ENCODE measurements at places on chromosomes 12 and 14.

DNA sequence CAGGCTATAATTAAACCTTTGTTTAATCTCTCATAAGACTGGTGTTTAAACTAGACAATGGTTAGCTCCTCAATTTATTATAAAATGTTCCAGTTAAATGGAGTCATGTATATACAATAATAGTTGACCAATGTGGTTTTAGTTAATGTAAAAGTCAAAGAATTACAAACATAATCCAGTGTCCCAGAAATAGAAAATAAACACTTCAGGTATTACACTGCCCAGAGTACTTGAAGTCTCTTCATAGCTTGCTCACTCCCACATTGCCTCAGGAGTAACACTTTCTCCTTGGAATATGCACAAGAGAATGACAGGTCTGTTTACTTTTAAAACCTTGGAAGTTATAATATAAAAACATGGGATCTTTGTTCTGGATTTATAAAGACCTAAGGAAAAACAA, 60.5 kb downstream of the SLC38A1 start:
- no peak for DNase-seq

DNA sequence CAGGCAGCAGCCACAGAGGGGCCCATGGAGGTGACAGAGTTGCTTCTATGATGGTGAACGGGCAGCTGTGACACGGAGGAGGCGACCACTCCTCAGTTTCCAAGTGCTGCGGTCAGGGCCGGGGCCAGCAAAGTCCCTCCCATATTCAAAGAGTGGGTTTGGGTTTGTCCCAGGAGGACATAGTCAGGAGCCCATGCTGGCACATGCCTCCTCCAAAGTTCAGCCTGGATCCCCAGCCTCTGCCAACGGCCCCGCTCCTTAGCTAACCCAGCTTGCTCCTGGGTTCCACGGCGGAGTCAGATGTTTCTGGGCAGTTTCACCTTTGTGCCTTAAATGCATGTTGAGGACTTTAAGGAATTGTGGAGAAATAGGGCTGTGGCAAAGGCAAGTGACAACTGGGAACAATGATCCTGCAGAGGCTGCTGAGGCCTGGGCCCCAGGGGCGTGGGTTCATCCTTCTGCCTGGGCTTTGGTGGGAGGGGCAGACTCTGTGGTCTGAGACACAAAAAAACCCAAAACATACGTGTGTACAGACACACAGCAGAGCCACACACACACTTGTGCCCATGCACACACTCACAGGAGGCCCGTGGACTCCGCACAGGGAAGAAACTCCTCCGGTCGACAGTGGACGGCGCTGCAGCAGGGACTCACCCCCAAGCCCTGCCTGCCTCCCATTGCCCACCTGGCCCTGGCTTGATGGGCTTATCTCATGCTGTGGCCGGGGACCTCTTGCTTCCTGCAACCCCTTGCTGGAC, 399.4 kb downstream of the TMEM121 start:
- DNase-seq, result no peak

- DNase-seq, result no peak
Measured at GRCh38 chr14:80638620-80639515, 302.7 kb downstream of the CEP128 start.

DNA sequence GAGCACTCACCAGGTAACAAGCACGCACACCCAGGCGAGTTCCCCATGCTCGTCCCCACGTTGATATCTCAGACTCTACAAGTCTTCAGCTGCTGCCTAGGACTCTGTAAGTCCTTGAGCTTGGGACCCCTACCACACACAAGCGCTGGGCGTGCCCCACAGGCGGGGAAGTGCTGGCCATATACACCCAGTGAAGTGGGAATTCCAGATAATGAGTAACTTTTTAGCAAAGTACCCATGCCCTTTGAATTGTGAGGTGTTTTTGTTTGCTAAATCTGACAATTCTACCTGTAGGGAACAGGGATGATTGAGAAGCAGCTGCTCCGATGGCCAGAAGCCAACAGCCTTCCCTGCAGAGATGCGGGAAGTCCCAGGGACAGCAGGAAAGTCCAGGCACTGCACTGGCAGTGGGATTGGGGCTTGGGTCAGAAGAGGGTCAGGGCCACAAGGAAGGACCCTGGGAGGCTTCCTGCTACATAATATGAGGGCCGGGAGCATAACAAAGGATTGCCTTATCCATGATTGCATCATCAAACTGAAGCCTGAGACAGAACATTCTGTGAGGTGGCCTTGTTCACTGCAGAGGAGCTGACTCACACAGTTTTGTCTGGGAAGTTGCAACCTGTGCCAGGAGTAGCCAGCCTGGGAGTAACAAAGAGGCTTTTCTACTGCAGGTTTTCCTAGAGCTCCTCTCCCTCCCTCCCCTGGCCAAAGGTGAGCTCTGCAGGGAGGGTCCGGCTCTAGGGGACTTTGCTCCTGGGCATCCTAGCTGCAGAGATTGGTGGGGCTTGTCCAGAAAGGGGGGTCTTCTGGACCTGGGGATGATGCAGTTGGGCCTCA, 13.2 kb upstream of the SERPINA3 start:
- DNase-seq, result no peak

DNA sequence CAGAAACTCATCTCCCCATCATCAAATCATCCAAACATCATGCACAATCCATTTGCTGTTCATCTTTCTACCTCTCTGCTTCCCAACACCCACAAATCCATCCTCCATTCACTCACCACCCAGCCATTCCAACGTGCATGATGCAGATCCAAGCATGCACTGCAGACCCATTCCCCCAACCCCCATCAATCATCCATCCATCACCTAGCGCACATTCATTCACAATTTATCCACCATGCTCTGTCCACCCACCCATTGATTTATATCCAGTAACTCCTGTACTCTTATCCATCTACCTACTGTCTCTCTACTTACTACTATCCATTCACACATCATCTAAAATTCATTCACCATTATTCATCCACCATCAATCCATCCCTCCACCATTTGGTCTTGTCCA, 4.0 kb upstream of the AMN start:
- DNase-seq, result no peak

DNA sequence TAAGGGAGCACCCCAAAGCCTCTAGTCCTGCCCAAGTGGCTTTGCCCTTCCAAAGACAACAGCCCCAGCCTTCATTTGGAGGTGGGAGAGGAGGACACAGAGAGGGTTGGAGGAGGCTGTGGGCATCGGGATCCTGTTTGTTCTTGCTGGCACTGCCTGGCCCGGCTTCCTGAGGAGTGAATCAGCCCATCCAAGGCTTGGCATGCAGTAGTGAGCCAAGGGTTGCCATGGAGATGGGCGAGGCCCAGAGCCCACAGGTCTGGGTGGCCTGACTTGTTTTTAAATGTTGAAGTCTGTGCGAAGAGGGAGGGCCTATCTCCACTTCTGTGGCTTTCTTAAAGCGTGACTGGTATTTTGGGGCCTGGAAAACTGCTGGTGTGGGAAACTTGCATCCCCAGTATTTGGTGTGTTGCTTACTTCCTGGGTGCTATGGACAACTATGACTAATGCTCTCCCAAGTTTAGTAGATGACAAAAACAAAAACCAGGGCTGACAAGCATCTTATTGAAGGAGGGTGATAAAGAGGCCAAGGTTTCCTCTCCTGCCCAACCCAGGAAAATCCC, 15.8 kb downstream of the CD9 start:
- DNase-seq, result no peak

DNA sequence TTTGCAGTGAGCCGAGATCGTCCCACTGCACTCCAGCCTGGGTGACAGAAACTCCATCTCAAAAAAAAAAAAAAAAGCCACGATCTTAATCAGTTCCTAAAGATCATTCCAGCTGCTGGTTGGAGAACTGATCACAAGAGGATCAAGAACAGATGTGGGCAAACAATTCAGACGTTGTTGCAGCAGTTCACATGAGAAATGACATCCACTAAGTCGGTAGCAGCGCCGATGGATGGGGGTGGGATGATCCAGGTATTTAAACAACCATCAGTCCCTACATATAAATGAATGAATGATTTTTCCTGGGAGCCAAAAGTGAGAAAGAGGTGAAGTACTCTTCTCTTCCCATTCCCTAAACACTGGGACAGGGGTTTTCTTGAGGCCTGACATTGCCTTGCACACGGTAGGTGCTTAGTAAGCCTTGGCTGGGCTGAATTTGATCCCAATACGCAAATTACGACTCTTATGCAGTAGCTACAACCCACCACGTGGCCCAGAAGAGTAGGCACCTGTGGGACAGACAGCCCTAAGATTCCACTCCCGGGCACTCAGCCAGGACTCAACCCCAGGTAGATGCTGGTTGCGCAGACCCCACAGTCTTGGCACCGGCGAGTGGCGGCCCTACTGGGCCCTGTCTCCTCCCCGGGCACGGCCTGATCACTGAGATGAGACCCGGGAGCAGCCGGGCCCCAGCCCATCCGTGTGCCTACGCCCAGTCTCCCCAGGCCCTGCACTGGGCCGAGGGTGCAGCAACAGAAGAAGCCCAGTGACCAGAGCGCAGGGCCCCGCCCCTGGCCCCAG, 565 bp downstream of the SPRYD3 start:
- no peak for DNase-seq

DNA sequence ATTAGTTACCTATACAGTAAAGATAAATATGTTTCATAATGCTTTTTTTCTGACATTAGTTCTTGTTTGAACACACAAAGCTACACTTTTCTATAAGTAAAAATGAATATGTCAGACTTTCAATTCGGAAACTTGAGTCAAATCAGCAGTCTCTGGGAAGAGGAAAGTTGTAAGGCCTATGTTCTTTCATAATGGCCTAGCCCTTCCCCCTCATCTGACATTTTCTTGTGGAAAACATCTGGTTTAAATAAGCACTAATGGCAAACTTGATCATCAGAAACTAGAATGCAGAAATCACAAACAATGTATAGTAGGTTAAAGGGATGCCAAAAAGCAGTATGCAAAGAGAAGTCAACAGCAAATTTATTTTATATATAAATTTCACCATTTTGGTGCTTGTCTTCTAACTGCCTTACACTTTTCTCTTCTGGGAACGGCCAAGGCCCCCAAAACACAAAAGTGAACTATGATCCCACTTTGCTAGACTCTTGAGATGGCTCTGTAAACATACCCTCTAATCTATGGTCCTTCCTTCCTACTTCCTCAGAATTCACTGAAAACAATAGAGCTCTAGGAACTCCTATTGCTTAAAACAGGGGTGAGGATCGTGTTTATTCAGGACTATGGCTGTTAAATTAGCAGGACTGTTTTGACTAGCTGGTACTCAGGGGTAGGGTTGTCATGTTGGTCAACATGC, 444.1 kb downstream of the RAD51B start:
- DNase-seq, result no peak

DNA sequence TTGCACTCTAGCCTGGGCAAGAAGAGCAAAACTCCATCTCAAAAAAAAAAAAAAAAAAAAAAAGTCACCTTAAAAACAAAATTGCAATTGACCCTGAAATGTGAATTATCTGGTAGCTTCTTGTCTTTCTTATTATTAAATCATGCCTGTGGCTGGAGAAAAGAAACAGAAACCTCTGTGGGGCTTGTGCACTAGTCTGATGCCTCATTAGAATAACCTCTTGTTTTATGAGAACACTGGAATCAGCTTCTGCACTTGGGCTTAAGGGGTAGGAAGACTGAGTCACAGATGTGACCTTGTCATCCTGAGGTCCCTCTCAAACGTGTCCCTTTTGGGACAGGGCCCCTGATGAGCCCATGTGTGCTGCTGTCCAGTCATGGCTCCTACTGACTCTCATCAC, 237.9 kb downstream of the DACT1 start:
- no peak for DNase-seq

DNA sequence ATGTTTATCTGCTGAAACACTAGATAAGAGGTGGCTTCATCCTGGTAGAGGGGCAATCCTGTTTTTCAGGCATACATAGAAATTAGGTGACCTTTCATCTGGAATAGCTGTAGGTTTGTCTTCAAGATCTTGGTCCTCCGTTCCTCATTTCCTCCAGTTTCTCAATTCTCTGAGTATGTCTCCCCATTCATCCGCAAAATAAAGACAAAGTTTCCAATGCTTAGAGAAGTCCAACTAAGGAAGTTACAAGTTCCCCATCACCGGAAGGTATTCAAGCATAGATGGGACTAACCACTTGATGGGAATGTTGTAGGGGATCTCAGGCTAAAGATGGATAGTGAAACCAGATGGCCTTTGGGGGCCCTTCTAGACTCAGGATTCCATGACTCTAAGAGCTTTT, 34.3 kb downstream of the ERG28 start:
- no peak for DNase-seq

- no peak for DNase-seq
Measured at GRCh38 chr14:100381395-100382105, 58.4 kb downstream of the SLC25A47 start.

- no peak for DNase-seq
Measured at GRCh38 chr14:103916636-103917262, 11.5 kb upstream of the TDRD9 start.

GRCh38 chr12:26839512-26839911, 6.5 kb upstream of the ITPR2 start:
- DNase-seq, result no peak

GRCh38 chr12:41061192-41061591, 126.9 kb upstream of the PDZRN4 start:
- no peak for DNase-seq

DNA sequence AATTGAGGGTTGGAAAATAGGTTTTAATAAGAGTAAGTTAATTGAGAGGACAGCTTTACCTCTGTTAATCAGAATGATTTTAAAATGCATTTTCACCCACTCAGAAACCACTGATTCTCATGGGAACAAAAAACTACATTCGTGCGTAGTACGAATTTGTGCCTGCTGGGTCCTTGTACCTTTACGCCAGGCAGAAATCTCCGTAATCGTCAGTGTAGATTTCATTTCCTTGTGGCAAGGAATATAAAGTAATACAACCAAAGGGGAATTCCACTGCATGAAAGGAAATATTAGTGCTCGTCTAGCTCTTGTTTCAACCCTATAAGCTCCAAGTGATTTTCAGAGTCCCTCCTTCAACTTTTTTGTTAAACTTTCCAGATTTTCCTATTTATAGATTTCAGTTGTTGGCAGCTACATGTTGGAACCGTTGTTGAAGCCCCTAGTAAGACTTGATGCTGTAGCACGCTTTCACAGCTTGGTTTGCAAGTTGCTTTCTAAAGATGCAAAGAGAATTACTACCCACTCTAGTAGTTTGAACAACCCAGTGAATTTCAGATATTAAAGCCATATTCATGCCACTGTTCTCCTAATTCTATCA, 90.6 kb downstream of the ETV6 start:
- DNase-seq, result no peak

DNA sequence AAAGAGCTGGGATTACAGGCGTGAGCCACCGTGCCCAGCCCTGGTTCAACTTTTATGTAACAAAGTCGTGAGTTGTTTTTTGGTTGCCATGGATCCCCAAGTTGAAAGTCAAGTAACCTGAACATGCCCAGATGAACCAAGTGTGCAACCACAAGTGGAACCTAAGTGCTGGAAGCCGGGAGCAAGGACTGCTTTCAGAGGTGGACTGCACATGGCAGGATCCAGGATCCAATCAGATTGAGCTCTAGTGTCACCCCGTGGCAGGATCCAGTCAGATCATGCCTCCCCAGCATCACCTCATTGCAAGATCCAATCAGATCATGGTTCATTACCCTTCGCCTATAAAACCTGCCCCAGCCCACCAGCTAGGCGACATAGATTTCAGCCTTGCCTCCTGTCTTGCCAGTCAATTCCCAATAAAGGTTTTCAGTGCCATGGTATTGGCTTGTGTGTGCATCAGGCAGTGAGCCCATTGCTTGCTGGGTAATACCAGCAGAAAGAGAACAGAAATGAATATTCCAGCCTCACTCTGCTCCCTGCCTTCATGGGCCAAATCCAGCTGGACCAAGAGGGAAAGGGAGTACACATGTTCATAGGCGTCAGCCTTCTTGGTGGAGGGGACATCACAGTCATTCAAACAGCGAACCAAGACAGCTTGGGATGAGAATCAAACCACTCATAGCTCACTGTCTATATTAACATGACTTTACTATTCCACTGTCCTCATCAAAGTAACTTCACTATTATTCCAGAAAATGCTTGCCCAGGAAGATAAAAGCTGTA, 43.6 kb upstream of the VASH1 start:
- no peak for DNase-seq

All from GM13977 (cell line).